Stimulated activated CD4-positive, alpha-beta T cell treated with anti-CD3 and anti-CD28 coated beads, Interleukin-12 subunit alpha, Interleukin-12 subunit beta, amount 100 ng/mL, for 48 hours (primary cell): ENCODE measurements at places on chromosomes 6 and 20.

DNA sequence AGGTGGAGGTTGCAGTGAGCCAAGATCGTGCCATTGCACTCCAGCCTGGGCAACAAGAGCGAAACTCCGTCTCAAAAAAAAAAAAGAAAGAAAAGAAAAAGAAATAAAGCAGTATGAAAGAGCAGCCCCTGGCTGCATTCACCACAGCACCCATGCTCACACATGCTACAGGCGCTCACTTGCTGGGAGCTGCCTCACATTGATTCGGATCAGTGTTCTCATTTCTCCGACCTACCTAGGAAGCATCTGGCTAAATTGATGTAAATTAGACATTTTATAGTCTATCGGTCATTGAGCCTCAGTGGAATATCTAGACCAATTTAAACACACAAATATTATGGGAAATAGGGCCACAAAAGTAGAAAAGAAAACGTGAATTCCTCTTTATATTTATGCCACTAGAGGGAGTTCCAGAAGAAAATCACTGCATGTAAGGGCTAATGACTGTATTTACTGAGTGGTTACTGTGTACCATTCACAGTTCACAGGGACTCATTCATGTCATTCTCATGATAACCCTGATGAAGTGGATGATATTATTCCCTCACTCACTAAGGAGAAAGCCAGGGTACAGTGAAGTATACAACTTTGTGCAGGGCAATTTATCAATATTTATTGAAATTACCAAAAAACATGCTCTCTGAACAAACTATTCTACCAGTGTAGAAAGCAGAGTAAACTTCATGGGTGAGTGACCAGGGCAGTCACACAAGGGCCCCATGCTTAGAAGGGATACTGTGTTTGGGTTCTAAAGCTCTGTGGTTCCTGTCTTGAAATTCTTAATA is 5.3 kb upstream of the MOG start:
- DNase-seq: no peak

DNA sequence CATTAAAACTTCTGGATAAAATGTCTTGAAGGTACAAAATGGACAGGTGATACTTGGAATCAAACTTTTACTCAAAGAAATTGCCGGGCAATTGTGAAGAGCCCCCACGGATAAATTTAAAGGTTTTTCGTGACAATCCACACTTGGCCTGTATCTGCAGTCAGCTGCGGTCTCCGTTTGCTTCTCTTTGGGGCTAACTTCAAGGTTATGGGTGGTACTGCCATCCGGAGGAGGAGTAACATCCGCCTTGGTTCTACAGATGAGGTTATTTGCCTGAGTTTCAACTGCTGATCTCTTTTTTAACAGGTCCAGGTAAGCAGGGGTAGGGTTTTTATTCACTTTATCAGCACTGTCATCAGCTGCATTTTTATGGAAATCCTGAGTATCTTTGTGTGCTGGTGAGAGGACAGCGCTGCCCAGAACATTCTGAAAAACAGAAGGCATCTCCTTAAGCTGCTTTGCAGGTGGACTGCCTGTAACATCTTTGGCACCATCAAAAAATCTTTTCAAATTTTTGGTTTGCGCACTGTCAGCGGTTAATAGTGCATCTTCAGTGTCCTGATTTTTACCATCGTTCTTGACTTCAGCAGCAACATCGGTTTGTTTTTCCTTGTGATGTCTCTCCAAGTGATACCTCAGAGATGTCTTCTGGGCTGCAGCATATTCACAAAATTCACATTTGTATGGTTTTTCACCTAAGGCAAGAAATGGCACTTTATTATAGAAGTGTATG is 16.9 kb downstream of the ZNF217 start:
- DNase-seq: no peak

GRCh38 chr20:45229264-45230056 is 8.3 kb downstream of the SEMG2 start:
- DNase-seq: peak; percentile 59

GRCh38 chr20:2942439-2942838 is 69.2 kb downstream of the PTPRA start:
- no peak for DNase-seq
